Cerebellum (tissue), 4 donors: ENCODE measurements at places on chromosomes 11 and 22. TPM values are rescaled to one million over a fixed set of nuclear protein-coding genes. Genes with fewer than 3 reads are reported as not detected.

GRCh38 chr22:33088418-33088817 is 30.2 kb upstream of the SYN3 start:
- no peak for DNase-seq

DNA sequence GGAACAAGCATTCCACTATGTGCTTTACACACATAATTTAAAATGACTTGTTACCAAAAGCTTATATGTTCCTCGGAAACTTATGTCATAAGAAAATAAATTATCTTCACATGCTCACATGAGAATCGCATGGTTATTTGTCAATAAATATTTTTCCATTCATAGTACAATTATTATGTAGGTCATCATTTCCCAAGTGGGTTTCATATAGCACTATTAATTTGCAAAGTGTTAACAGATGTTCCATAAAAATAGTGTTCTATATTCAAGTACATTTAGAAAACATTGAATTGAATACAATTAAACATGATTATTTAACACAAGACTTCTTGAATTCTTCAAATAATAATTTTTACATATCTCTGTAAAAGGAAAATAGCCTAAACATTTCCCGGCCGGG is 23.9 kb downstream of the LRRC4C start:
- no peak for DNase-seq

GRCh38 chr11:35077709-35078469 is 61.1 kb upstream of the CD44 start:
- DNase-seq = no peak

GRCh38 chr22:24187731-24188644 is 6.7 kb downstream of the SUSD2 start:
- no peak for DNase-seq

BBOX1 gene
- 3.0 TPM for total RNA-seq
